Caudate nucleus (tissue), 63 donors: ENCODE measurements at places on chromosomes 3 and 15.

GRCh38 chr3:86634361-86634760, 356.6 kb downstream of the VGLL3 start:
- DNase-seq, result no peak

GRCh38 chr3:189513281-189514117, 117.7 kb upstream of the TP63 start:
- peak; percentile 13 for DNase-seq

DNA sequence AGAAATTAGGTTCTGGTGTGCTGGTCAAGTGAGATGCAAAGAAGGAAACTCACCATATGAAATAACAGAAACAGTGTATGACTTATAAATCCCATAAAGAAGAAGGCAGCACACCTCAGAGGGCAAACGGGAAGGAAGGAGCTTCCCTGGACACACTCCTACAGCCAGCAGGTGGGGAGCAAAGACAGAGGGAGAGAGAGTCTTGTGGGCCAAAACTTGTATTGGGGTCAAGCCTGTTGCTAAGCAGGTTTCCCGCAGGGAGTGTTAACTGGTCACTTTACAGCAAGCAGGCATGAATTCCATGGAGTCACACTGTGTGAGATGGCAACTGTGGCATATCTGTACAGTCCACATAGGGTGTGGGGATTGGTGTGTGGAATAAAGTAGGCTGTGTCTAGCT, 222.9 kb upstream of the NDN start:
- DNase-seq, result no peak

- DNase-seq, result no peak
Observed at GRCh38 chr15:80788536-80788935, 9.4 kb downstream of the CEMIP start.

GRCh38 chr3:192212335-192212734, 515.0 kb downstream of the FGF12 start:
- DNase-seq, result no peak
